ENCODE measurements at places on chromosomes 7 and 10.
A peak's percentile ranks its signal among the peaks of the same experiment; 100 is the strongest.

GRCh38 chr7:135682191-135682590, 19.9 kb downstream of the STMP1 start:
- no peak for DNase-seq

DNA sequence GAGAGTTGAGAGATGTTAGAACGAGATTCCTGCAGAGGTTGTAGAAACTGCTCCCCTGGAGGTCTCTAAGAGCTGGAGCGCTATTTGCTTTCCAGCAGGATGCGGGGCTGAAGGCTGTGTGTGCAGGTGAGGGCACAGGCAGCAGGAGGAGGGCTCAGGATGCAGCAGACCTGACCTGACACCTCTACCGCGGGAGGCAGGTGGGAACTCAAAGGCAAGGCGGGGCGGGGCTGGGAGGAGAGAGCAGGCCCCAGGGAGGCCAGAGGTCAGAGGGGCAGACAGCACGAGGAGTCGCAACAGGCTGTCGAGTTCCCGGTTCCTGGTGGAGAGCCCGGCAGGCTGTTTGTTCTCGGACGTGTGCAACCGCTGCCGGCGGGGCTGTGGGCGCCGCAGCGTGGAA, 7.9 kb upstream of the CRTAC1 start:
- peak; percentile 23 for DNase-seq

GRCh38 chr10:100370714-100371481, 23.9 kb downstream of the SCD start:
- DNase-seq: peak; percentile 81

DNA sequence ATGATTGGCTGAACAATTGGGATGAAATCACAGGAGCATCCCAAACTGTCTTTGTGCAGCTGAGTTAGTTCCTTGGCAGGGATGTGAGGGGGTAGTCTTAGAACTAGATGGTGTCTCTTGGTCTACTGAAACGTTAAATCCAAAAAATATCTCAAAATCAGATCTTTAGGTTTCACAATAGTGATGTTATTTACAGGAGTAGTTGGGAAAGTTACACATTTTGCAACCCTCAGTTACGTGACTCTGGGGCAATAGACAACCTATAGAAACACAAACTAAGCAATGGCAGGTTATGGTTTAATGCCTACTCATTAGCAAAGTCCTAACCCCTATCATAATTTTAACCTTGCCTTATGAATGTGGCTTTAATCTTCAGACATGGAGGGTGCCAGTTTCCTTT, 24.0 kb downstream of the PKD1L1 start:
- no peak for DNase-seq

- no peak for DNase-seq
These were observed 151.6 kb upstream of the TBX20 start for GRCh38 chr7:35405461-35405860.

GRCh38 chr10:88116971-88117626, 253.7 kb downstream of the PTEN start:
- no peak for DNase-seq

DNA sequence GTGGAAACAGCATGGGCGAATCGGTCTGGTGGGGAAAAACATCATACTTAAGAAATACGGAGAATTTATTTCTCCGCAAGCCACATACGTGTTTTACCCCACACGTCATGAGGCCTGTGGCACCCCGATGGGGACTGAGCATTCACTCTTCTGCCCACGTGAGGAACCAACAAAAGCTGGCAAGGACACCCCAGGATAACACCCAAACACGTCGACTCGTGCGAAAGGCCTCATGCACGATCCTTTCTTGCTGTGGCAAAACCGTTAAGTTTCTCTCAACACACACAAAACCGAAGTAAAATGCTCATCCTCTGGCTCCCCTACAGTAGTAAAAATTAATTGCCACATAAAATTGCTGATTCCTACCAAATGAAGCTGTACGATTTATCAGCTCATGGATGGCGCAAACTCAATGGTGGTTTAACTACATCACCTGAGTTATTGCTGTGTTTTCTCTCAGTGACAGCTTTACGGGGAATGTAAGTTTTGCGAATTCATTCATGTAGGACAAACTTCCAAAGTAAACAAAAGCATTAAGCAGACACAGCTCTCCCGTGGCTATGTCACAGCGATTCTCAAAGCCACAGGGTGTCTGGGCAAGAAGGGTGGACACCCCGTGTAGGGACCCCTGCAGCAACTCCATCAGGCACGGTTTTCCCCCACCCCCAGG, 97.0 kb downstream of the CTBP2 start:
- no peak for DNase-seq

GRCh38 chr7:127514499-127514898, 70.9 kb downstream of the GCC1 start:
- no peak for DNase-seq

GRCh38 chr10:96700374-96701099, 19.8 kb downstream of the PIK3AP1 start:
- no peak for DNase-seq

GRCh38 chr10:120437541-120437940, 19.5 kb upstream of the PLPP4 start:
- DNase-seq: no peak

DNA sequence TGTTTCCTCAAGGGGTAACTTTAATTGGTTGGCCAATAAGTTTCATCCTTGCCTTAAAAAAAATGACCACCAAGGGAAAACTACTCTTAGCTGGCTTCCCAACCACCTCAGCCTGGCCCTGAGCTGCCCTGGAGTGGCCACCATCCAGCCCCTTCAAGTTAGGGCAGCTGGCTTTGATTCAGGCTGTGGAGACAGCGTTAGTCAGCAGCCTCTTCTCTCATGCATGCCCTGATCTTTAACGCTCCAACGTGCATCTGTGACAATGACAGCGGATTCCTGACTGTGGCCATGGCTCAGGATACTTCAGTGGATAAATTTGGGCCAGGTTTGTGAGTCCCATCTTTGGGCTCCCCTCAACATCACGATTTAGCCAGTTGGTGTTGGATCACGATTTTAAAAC, 111.6 kb downstream of the RBM20 start:
- DNase-seq: no peak

DNA sequence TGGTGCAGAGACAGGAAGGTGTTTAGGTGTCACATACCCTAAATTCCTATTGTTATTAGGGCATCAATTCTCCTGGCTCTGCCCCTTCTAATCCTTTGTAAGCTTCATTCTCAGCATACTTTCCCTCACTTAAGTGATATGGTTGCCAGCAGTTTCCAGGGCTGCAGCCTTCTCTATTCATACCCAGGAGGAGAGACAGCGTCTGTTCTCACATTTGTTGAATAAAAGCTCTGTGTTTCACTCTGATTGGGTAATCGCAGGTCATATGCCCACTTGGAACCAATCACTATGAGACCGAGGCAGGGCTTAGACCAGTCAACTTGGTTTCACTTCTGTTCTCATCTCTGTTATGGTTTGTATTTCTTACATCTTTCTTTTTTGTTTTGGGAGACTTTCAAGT, 109.6 kb upstream of the MTPN start:
- DNase-seq: no peak

- no peak for DNase-seq
These were observed 132.7 kb upstream of the CXCL12 start for GRCh38 chr10:44517635-44518034.

GRCh38 chr7:70098133-70098561, 499.9 kb downstream of the AUTS2 start:
- no peak for DNase-seq

GRCh38 chr7:2182461-2182860, 50.3 kb downstream of the MAD1L1 start:
- no peak for DNase-seq

- no peak for DNase-seq
These were observed 33.4 kb downstream of the VWDE start for GRCh38 chr7:12370249-12370648.

DNA sequence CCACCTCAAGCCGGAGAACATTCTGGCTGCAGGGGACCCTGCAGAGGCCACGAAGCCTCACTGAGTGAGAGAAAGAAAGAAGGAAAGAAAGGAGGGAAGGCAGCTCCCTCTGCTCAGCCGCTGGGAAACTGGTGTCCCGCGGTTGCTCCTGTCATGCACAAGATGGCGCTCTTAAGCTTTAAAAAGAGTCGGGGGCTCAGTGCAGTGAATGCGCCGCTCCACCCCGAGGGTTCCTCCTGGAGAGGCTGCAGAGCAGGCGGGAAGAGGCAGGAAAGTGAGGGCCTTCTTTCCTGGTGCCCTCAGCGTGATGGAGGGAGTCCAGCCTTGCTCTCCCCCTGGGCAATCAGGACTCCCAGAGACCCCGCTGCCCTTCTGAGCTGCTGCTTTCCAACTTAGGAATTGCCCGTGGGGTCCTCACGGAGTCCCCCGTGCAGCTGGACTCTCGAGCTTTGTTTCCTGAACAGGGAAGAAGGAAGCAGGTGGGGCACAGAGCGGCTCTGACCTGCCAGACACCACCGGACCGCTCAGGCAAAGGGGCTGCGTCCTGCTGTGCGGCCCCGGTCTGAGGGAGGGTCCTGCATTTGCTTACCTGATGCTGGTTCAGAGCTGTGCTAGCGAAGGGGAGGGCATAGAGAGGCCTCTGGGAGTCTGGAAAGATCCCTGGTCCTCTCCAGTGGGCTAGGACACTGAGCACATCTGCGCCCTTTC, 141.9 kb upstream of the MKI67 start:
- DNase-seq: no peak

- DNase-seq: no peak
These were observed 9.9 kb downstream of the RHEB start for GRCh38 chr7:151509670-151510333.

DNA sequence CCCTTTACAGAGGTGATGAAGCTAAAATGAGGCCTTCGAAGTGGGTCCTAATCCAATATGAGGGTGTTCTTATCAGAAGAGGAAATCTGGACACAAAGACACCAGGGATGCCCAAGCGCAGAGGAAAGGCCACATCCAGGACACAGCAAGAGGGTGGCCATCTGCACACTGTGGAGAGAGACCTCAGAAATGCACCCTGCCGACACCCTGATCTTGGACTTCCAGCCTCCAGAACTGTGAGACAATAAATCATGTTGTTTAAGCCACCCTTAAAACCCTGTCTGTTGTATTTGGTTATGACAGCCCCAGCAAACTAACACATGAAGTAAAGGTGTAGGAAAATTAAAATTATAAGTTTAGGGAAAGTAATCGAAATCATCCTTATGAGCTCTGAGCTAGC, 64.0 kb downstream of the CDC123 start:
- no peak for DNase-seq

DNA sequence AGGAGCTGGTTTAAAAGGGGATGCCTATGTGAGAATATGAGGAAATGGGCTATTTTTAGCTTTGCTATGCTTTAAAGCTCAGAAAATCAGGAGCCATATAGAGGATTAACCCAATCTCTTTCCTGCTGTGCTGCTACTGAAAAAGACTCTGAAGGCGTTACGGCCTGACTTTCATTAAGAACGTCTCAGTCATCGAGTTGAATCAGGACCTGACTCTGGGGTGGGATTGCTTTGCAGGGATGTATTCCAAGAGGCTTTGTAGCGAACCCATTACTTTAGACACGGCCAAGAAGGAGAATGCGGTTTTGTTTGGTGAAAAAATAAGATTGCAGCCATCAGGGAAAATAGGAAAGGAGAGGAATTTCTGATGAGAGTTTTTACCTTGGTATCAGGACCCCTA, 426.9 kb downstream of the CCSER2 start:
- no peak for DNase-seq

DNA sequence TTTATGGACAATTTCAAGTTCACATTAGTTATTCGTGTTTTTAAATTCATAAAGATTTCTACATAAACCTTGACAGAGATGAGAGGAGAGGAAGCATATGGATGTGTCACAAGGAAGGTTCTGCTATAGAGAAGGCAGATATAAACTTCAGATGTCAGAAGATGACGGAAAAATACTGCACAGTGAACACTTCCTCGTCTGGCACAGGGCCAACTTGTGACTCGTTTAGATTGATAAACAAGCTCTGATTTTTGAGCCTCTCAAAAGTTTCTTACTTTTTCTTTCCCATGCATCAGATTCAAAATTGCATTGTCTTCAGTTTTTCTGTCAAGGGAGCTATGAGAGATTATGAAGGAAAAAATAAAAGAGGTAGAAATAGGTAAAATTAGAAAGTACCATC, 156.4 kb upstream of the MINDY3 start:
- DNase-seq: peak; percentile 17

- no peak for DNase-seq
These were observed 279.9 kb downstream of the NEBL start for GRCh38 chr10:20616918-20617810.

DNA sequence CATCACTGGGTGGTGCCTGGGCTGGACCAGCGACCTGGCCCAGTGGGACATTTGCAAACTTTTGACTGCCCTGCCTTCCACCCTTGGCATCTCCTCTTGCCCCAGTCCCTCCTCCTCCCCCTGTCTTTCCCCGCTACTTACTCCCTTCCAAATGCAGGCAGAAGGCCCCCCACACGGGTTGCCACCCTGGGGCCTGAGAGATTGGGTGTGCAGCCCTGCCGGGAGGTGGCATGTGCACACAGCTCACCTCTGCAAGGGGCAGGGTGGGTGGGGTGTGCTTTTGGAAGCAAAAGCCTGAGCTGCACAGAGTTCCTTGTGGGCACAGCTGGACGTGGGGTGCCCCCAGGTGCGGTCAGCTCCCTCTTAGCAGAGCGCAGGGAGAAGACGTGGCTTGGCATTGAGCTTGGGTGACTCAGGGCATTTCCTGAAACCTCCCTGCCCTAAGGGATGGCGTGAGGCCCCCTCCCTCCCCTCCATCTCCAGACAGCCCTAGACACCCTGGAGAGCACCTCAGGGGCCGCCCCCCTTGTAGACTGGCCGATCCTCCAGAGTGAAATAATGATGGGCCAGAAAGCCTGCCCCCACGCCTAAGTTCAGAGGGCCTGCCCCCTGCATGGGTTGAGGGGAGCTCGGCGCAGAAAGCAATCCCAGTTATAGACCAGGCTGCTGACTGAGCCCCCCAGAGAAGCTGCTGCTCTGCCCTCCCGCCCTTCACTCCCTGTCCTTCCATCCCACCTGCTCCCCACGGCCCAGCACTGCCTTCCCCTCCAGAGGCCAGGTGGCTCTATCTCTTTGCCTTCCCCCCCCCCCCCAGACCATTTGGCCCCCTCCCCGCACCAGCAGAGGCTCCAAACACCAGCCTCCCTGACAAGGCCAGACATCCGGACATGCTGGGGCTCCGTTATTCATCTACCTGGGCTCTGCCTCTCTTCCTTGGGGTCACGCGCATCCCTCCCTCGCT, 2.3 kb upstream of the SHH start:
- DNase-seq: no peak

GRCh38 chr10:48535416-48536155, 69.3 kb downstream of the ARHGAP22 start:
- DNase-seq: no peak

- DNase-seq: peak; percentile 13
These were observed 994 bp upstream of the MAGI2 start for GRCh38 chr7:79454361-79454960.

DNA sequence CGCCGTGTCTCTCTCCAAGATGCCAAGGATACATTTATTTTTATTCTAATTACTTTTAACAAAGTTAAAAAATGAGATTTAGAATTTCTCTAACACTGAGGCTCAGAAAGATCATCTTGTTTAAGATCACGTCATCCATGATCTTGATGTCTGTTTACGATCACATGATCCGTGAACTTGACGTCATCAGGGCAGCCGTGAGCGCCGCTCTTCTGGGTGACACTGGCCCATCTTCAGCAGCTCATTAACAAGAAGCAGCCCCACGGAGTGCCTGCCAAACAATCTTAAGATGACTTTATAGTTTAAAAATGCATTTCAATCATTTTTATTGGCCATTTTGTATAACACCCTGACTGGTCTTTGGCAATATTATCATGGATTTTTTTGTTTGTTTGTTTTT, 291.1 kb upstream of the PRKCQ start:
- no peak for DNase-seq

All from pancreas (tissue), 10 donors.